ENCODE measurements at places on chromosomes 3 and 15. TPM values are rescaled to one million over a fixed set of nuclear protein-coding genes. Genes with fewer than 3 reads are reported as not detected.

GRK7 gene
- total RNA-seq, result 0.11 TPM

COL6A5 gene
- 0.04 TPM for total RNA-seq

RLBP1 gene
- total RNA-seq, result not detected

CD200R1 gene
- total RNA-seq, result 1.8 TPM

SPTSSB gene
- total RNA-seq, result 0.74 TPM

Measured in mesothelial cell of epicardium (in vitro differentiated cells).